ENCODE measurements at places on chromosomes 11 and 22.

GRCh38 chr22:42473484-42474193, 41.4 kb upstream of the NFAM1 start:
- DNase-seq: peak; percentile 63

DNA sequence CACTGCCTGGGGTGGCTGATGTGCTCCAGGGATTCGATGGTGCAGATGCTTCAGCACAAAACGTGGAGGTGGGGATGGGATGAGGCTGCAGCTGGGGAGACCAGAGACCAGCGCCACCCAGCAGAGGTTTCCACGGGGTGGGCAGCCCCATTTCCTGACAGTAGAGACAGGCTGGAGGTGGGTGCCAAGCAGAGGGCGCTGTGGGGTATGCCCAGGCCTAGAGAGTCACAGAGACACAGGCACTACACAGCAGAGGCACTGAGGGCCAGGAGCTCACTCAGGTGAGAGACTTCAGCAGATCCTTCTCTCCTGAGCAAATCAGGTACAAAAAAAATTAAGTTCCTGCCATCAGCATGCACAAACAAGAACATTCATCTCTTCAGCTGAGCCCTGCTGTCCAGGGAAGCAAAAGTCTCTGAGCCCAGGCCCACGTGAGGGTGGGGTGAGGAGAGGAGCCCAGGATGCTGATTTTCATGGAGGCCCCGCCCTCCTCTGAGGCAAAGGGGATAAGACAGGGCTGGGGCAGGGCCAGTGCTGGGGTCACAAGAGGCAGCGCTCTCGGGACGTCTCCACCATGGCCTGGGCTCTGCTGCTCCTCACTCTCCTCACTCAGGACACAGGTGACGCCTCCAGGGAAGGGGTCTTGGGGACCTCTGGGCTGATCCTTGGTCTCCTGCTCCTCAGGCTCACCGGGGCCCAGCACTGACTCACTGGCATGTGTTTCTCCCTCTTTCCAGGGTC, 53.1 kb downstream of the GGTLC2 start:
- DNase-seq: no peak

DNA sequence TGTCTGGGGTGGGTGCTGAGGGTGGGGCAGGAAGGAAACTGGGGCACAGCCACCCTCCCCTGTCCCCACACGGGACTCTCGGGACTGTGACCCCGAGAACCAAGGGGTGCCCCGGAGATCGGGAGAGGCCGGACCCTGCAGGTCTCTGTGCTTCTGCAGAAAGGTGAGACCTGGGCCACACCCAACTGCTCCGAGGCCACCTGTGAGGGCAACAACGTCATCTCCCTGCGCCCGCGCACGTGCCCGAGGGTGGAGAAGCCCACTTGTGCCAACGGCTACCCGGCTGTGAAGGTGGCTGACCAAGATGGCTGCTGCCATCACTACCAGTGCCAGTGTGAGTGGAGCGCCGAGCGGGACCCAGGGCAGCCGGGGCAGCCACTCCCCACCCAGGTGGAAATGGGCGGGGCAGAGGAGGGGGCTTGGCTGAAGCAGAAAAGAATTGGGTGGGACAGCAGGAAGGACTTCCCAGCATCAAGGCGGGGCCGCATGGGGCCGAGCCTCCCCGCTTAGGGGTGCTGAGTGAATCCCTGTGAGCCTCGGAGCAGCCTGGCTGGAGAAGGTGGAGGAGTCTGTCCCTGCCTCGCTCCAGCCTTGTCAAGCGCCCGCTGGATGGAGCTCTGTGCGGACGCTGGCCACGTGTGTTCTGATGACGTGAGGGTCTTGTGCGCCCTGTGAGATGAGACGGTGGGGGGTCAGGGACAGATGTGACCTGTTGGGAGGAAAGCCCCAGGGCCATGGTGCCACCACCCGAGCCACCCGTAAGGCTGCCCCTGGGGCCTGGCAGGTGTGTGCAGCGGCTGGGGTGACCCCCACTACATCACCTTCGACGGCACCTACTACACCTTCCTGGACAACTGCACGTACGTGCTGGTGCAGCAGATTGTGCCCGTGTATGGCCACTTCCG, 29.3 kb upstream of the MUC5B start:
- DNase-seq: no peak

DNA sequence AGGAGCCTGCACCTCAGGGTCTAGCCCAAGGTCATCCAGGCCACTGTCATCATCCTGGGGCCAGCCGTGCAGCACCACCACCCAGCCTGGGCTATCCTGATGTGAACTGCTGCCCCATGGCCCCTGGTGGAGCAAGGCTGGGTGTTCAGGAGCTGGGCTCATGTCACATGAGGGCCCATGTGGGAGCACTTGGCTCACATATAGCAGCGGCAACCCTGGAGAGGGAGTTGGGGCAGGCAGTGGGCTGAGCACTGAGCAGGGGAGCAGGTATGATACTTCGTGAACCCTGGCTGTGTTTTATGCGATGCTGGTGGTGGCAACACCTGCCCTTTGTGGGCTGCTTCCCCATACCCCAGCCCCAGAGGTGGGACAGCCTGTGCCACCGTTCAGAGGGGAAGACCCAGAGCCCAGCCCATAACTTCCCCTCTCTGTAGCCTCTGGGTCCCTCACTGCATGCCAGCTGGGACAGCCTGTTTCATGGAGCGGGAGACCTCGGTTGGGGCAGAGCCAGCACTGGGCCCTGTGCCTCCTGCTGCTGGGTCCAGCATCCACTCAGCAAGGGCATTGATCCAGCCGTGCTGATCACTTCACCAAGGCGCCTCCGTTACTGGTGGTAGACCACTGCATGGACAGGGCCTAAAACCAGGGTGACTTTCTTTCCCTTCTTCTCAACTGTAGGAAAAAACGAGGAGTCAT, 62.5 kb upstream of the SUSD2 start:
- peak; percentile 48 for DNase-seq

- DNase-seq: peak; percentile 17
Observed at GRCh38 chr11:14578541-14578956, 58.4 kb upstream of the PSMA1 start.

DNA sequence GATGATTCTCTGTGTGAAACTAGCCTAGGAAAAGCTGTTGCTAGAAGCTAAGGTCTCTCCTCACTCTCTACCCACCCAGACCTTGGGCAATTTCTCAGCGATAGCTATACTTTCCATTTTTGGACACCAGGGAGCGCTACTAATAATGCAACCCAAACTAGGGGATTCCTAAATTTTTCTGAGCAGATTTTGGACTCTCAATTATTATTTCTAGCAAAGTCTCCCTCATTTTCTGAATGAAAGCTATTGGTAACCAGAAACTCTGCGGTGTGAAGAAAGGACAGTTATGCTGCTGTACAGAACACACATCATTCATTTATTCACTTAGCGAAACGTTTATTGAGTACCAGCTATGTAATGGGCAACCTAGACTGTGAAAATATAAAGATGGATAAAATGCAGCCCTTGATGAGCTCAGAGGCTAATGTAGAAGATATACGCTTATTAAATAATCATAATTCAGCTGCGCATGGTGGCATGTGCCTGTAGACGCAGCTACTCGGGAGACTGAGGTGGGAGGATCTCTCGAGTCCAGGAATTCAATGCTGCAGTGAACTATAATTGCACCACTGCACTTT, 6.1 kb upstream of the STIM1 start:
- peak; percentile 27 for DNase-seq

DNA sequence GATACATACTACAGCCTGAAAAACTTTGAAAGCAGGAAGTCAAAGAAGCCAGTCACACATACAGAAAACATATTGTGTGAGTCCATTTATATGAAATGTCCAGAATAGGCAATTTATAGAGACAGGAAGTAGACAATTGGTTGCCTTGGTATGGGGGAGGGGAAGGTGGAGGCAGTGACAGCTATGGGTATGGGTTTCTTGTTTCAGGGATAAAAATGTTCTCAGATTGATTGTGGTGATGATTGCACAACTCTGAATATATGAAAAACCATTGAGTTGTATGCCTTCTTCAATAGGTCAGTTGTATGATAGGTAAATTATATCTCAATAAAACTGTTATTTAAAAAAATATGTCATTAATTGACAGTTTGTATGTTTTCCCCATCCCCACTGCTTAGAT, 137.6 kb downstream of the SNX19 start:
- no peak for DNase-seq

DNA sequence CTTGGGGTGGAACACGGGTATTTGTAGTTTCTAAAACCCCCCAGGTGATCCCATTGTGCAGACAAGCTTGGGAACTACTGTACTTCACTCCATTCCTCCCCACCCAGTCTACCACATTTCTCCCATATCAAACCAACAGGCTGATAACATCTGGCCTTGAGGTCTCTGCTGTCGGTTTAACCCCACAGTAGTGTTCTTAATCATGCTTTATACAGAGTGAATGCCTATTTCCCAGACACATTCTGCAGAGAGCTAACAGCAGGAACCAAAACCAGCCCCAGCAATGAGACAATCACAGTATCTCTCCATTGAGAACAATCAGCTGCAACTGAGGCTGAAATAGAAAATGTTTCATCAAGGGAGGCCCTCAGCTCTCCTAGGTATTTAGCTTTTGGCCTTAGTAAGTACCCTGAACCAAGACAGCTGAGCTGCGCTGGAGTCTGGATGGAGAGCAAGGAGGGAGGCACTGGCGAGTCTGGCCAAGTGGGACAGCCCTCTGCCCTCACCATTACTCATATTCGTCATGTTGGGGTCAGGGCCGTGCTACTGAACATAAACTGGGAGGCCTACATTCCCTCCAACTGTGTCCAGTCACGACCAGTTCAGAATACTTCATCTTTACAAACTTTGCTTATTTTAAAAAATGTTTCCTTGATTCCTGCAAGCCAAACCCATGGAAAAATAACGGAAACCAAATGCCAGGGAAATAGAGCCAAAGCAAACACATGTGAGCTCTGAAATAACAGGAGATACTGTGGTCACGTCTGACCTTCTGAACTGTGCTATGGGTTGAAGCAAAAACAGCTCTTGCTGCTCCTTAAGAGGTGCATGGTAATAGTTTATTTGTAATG, 81.0 kb downstream of the CCDC34 start:
- DNase-seq: no peak

DNA sequence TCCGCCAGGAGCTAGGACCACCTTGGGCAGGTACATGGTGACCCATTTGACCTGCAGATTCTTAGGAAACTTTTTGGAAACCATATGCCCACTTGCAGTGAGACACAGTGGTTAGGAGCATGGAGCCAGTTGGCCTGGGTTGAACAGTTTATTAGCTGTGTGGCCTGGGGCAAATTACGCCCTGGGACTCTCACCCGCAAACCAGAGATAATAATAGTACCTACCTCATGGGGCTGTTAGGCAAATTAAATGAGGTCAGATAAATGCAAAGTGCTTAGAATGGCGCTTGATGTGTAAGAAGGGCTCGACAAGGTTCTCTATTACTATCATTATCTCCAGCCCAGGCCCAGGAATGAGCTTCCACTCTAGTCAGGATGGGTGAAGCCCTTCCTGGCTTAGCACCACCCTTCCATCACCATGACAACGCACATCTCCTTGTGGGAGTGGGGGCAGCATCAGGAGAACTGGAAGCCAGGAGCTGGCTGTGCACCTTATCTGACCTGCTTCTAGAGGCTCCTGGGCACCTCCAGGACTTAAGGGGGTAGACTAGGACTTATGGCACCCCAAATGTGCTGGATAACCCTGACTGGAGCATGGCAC, 5.1 kb downstream of the SYT12 start:
- no peak for DNase-seq

DNA sequence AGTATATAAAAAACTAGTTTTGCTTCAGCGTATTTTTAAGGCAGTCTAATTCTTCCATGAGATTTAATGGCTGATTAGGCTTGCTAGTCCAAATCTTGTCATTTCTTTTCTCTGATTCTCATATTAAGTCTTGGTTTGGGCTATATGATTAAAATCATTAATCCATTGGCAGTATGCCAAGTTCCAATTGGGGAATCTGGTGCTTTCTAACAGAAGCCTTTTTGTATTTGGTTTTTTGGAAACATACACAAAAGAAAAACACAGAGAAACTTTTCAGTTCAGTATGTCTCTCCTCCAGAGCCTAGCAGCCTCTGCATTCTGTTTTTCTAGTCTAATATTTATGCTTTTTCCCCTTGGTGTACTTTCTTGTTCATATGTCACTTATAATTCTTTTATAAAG, 37.9 kb downstream of the SWAP70 start:
- DNase-seq: no peak
